Astrocyte (in vitro differentiated cells and primary cell): ENCODE measurements at places on chromosomes 2 and 18. TPM values are rescaled to one million over a fixed set of nuclear protein-coding genes. Genes with fewer than 3 reads are reported as not detected.

NAT8 gene
- total RNA-seq: not detected in 2 replicates

ZNF396 gene
- total RNA-seq: 1.3 and 1.4 TPM in 2 replicates

PTPN18 gene
- total RNA-seq: 9.9 and 10.4 TPM in 2 replicates

MALT1 gene
- total RNA-seq: 38.2 and 40.3 TPM in 2 replicates

PKDCC gene
- 6.9 and 9.7 TPM in 2 replicates for total RNA-seq

GRCh38 chr2:26459991-26460612, 17.8 kb downstream of the OTOF start:
- no peaks in the 10 kb centered on the region for H3K36me3 ChIP-seq
- no peak overlapping the region for H3K4me3 ChIP-seq
- no peak overlapping the region for H3K27ac ChIP-seq
- DNase-seq: no peak
- H3K4me1 ChIP-seq: peaks cover 4% of the 10 kb centered on the region

DNA sequence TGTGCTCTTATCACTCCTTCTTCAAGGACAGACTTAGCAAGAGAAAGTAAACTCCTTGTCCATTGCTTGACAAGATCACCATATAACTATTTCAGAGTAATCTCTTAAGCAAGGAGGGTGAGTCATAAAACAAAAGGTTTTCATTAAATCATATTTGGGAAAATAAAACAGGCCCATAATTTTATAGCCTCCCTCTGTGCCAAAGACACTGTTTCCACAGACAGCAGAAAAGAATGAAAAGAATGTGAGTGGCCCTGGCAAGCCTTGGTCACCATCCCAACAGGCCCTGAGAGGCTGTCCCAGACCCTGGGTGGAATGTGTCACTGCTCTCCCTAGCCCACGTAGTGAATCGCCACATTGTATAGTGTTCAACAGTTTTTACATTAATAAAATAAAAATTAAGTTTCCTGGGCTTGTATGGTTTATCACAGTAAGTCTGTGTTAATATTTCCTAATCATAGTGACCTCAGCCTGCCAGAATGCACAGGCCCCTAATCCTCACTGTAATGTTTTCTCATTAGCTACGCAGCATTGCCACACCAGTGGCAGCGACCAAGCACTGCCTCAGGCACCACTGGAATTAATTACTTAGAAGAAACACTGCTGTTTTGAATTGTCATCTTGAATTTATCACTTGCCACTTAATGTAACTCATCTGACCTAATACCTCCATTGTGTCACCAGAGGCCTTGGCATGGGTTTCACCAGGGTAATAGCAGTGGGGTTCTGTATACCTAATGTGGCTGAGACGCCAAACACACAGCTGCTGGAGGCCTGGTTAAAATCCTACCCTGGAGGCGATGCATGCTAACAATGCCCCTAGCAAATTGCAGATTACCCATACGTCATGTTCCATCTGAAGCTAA, 401.9 kb downstream of the LNPK start:
- no peaks in the 10 kb centered on the region for H3K36me3 ChIP-seq
- no peak for DNase-seq
- no peak overlapping the region for H3K27ac ChIP-seq
- H3K4me1 ChIP-seq: no peaks in the 10 kb centered on the region
- no peaks in the 10 kb centered on the region for H3K27me3 ChIP-seq
- no peak overlapping the region for H3K4me3 ChIP-seq

DNA sequence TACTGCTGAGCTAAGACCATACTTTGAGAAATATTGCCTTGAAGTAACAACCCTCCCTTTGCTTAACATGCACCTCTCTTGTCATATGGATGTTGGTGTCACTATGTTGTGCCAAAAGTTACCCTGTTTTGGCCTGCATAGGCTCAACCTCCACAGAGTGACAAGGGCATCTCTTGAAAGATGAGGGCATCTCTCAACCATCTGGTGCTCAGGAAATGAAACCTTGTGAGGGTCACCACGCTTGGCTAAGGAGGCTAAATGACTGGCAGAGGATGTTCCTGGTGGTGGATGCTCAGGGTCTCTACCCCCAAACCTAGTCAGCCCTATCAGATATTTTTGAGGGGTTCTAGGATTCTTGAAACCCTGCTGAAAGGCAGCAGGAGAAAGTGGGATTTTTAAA, 2.3 kb downstream of the LHCGR start:
- no peak for DNase-seq
- no peak overlapping the region for H3K27ac ChIP-seq
- H3K4me3 ChIP-seq: no peak overlapping the region
- H3K27me3 ChIP-seq: peaks cover 8% of the 10 kb centered on the region
- H3K4me1 ChIP-seq: no peaks in the 10 kb centered on the region
- no peaks in the 10 kb centered on the region for H3K36me3 ChIP-seq

DNA sequence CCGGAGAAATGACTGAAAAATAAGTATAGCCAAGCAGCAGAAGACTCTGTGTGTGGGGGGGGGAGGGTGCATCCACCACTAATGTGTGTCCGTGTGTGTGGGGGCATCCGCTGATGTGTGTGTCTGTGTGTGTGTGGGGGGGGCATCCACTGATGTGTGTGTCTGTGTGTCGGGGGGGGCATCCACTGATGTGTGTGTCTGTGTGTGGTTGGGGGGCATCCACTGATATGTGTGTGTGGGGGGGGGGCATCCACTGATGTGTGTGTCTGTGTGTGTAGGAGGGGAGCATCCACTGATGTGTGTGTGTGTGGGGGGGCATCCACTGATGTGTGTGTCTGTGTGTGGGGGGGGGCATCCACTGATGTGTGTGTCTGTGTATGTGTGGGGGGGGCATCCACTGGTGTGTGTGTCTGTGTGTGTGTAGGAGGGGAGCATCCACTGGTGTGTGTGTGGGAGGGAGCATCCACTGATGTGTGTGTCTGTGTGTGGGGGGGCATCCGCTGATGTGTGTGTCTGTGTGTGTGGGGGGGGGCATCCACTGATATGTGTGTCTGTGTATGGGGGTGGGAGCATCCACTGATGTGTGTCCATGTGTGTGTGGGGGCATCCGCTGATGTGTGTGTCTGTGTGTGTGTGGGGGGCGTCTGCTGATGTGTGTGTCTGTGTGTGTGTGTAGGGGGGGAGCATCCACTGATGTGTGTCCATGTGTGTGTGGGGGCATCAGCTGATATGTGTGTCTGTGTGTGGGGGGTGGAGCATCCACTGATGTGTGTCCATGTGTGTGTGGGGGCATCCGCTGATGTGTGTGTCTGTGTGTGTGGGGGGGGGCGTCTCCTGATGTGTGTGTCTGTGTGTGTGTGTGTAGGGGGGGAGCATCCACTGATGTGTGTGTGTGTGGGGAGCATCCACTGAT, 125.0 kb downstream of the NFATC1 start:
- H3K27ac ChIP-seq: no peak overlapping the region
- H3K36me3 ChIP-seq: no peaks in the 10 kb centered on the region
- peaks cover 13% of the 10 kb centered on the region for H3K27me3 ChIP-seq
- H3K4me1 ChIP-seq: no peaks in the 10 kb centered on the region
- no peak for DNase-seq
- no peak overlapping the region for H3K4me3 ChIP-seq

- no peaks in the 10 kb centered on the region for H3K4me1 ChIP-seq
- H3K36me3 ChIP-seq: no peaks in the 10 kb centered on the region
- H3K4me3 ChIP-seq: no peak overlapping the region
Measured at GRCh38 chr18:45386041-45386655, 229.1 kb upstream of the SLC14A2 start.
